ENCODE measurements at places on chromosomes 12 and 14. TPM values are rescaled to one million over a fixed set of nuclear protein-coding genes. Genes with fewer than 3 reads are reported as not detected.

TAS2R10 gene
- 1.2 TPM for polyA plus RNA-seq

- DNase-seq: no peak
Observed at GRCh38 chr12:116771651-116772050, 33.5 kb downstream of the RNFT2 start.

SLC25A47 gene
- polyA plus RNA-seq: 0.37 TPM

- no peak for DNase-seq
Observed at GRCh38 chr12:118036672-118037411, 20.3 kb downstream of the RFC5 start.

GRCh38 chr12:52215587-52216031, 17.4 kb upstream of the KRT7 start:
- no peak for DNase-seq

DNA sequence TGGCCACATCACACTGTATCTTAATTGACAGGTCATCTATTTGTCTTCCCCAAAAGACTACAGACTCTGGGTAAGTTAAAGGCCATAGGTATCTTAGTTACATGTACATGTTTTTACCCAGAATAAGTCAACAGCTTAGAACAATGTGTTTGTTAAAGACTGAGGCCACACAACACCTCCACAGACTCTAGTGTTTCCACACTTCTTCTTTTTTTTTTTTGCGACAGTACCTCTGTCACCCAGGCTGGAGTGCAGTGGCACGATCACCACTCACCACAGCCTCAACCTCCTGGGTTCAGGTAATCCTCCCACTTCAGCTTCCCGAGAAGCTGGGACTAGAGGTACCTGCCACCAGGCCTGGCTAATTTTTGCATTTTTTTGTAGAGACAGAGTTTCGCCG, 1.3 kb downstream of the GPN3 start:
- DNase-seq: no peak

- no peak for DNase-seq
Observed at GRCh38 chr12:116089080-116089479, 188.4 kb downstream of the MED13L start.

OASL gene
- 0.31 TPM for polyA plus RNA-seq

- DNase-seq: peak; percentile 41
Observed at GRCh38 chr12:50606675-50607375, 102.0 kb downstream of the DIP2B start.

COL2A1 gene
- polyA plus RNA-seq: 9.0 TPM

GRCh38 chr12:53956914-53957536, 2.3 kb downstream of the HOXC12 start:
- no peak for DNase-seq

- no peak for DNase-seq
Observed at GRCh38 chr12:25251769-25252168, 1.0 kb upstream of the KRAS start.

- no peak for DNase-seq
Observed at GRCh38 chr12:125263385-125263784, 198.2 kb downstream of the AACS start.

DNA sequence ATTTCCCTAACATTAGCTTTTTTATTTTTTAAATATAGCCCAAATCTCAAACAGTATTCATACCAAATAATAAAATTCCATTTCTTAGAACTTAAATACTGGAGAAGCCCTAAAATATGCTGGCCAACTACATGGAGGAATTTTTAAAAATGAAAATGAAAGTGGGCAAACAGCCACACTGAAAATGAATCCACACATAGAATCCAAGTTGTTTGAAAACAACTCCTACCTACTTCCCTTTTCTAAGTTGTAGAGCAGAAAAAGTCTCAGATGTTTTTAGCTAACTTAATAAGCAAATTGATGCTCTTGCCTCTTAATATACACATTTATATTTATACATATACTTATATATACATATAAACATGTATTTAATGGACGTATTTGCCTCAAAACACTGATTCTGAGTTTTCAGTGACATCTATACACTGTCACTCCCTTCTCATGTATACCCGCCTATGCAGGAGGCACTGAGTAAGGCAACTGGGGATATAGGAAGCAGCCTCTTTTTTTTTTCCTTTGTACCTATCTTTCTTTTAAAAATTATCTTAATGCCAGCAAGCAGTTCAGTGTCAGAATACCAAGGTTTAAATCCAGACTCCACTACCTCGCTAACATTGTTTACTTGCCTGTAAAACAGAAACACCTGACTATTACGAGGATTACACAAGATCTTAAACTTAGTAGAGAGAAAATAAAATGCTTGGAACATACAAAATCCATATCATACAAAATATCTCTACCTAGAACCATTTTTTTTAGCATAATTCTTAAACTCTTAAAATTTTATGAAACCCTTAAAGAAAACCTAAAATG, 13.3 kb downstream of the DICER1 start:
- no peak for DNase-seq

DNA sequence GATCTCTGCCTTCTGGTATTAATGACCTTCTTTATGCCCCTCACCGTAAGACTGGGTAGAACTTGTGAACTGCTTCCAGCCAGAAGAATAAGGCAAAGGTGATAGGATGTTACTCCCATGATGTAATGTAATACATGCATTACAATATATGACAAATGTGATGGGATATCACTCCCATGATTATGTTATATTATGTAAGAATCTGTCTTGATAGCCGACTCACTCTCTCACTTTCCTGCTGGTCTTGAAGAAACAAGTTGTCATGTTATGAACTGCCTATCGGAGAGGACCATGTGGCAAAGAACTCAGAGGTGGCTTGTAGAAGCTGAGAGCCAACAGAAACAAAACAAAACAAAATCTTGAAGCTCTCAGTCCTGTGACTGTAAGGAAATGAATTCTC, 30.6 kb upstream of the OSBPL8 start:
- no peak for DNase-seq

DNA sequence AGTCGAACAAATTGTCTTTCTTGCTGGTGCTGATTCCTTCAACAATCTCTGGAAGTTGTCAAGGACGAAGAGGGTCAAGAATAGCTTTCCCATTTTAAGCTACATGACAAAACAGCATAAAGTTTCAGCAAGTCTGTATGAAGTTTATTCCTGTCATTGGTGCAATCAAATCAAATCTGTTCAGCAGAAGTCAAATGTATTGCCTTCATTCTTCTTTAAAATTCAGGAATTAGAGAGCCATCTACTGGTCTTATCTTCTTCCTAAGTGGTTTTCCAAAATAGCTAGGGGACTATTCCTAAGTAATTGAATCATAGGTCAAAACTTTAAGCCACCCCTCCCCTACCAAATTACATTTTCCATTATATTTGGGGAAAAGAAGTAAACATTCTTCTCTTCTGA, 990.2 kb downstream of the GALC start:
- no peak for DNase-seq

- DNase-seq: no peak
Observed at GRCh38 chr14:74510959-74511409, 17.4 kb downstream of the ISCA2 start.

DNA sequence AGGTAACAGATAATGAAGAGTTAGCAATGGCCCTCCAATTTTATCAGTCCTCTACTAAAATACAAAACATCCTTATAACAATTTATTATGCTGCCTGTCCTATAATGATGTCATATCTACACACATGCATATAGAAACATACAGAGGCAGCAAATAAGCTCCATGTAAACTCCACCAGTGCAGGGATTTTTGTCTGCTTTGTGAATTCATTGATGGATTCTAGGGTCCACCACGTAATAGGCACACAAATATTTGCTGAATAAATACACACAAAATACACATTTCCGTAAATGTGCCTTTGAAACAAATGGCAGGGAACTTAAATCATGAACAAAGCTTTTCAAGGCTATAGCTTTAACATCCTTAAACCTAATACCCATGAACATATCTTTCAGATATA, 34.7 kb downstream of the PPP1R12A start:
- DNase-seq: no peak

- DNase-seq: peak; percentile 19
Observed at GRCh38 chr12:111178181-111179081, 190.5 kb downstream of the PHETA1 start.

- DNase-seq: no peak
Observed at GRCh38 chr12:33786532-33786931, 235.8 kb upstream of the ALG10 start.

BCL11B gene
- polyA plus RNA-seq: 4.0 TPM

DNA sequence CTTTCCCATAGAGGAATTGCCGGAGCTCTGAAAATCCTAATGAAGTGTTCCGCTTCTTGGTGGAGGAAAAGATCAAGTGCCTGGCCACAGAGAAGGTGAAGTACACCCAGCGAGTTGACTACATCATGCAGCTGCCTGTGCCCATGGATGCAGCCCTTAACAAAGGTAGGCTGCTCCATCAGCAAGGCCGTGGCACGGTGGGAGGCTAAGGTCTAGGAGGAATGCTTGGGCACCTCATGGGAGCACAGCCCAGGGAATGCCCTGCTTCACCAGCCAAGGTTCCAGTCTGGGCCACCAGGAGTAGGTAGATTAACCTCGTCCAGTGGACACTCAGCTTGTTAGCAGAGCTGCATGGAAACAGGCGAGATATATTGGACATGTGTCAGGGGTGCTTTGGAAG, 6.4 kb upstream of the TPI1 start:
- DNase-seq: no peak

DNA sequence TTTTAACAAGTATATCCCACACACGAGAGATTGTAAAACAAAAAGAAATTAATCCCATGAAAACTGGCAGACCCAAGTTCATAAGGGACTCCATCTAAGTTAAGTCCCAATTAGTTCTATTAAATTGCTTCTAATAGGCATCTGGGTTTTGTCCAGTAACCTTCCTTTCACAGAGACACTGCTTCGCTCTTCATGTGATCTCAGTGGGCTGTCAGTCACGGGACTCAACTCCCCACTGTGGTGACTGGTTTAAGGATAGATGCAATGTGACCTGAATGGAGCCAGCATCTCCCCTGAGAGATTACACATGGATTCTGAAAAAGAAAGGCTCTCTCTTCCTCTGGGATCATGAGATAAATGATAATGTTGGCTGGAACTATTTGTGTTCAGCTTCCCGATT, 96.4 kb downstream of the GAS2L3 start:
- no peak for DNase-seq

- DNase-seq: no peak
Observed at GRCh38 chr12:24212496-24212895, 263.0 kb upstream of the SOX5 start.

CCDC175 gene
- polyA plus RNA-seq: 1.5 TPM

- DNase-seq: no peak
Observed at GRCh38 chr12:24979329-24979728, 30.4 kb upstream of the BCAT1 start.

- no peak for DNase-seq
Observed at GRCh38 chr14:60189923-60190840, 25.0 kb upstream of the DHRS7 start.

NKX2-1 gene
- polyA plus RNA-seq: not detected

DNA sequence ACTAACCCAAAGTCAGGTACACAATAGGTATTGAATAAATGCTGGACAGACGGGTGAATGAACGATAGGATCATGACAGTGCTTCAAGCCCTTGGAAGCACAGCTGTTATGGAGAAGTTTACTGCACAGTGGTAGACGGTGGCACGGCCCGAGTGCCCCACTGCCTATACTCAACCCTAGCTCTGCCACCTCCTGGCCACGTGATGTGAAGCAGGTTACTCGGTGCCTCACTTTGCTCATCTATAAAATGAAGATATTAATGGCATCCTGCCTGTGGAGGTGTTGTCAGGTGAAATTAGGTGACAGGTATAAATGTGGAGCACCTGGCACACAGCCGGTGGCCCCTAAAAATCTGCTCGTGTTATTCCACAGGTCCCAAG, 5.8 kb downstream of the ASB2 start:
- peak; percentile 38 for DNase-seq

RDH12 gene
- 0.88 TPM for polyA plus RNA-seq

NYNRIN gene
- 54.4 TPM for polyA plus RNA-seq

DNA sequence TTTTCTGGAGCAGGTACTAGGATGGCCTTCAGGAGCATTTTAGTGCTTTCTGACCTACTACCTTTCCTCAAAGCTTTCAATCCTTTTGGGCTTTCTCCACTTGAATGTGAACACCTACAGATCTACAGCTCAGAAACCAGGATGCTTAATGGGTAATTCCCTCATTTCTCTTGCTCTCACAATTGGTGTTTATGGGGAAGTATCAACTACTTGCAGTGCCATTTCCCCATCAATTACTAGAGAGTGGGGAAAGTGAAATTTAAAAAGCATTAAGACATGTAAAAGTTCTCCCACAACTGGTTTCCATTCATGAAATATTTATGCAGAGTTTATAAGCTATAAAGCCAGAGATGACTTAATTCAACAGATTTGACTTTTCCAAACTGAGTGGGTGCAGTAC, 2.1 kb upstream of the YY1 start:
- DNase-seq: no peak

DNA sequence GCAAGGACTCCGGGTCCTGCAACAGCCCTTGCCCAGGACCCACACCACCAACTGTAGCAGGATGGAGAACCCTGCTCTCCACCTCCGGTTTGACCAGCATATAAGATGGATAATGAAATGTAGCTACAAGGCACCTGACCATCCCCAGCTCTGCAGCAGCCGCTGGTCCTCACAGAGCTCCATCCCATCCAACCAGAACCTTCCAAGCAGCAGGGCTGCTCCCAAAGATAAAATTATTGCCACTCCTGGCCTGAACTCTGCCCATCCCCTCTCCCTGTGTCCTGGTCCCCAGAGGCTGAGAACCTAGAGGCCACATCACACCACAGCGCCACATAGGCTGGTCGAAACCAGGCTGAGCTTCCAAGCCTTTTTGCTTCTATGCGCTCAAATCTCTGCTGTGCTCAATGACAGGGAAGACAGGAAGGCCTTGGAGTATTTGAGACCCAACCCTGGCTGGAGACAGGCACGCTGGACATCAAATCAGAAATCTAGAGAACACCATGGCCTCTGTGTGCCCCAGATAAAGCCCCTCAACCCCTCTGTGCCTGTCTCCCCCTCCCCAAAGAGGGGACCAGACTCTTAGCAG, 4.2 kb downstream of the CDK2AP1 start:
- DNase-seq: no peak

- peak; percentile 31 for DNase-seq
Observed at GRCh38 chr12:47742253-47742825, 16.3 kb downstream of the RAPGEF3 start.

Data from large intestine (tissue), 12 donors.